ENCODE measurements at places on chromosomes 3 and 15. TPM values are rescaled to one million over a fixed set of nuclear protein-coding genes. Genes with fewer than 3 reads are reported as not detected.

Gene CPN2
- total RNA-seq, result not detected

DNA sequence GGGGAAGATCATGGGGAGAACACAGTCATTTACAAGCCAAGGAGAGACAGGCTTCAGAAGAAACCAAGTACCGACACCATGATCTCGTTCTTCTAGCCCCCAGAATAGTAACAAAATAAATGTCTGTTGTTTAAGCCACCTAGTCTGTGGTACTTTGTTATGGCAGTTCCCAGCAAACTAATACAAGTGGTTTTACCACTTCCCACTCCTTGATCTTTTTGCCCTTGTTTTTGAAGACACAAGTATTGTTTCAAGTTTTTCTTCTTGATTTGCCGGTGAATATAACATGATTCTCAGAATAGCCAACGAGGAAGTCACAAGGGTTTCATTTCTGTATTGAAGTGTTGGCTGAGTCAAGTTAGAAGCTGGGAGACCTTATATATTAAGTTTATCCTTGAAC, 220.3 kb downstream of the SOX2 start:
- H3K36me3 ChIP-seq, result no peaks in the 10 kb centered on the region
- H3K27ac ChIP-seq, result no peak overlapping the region
- H3K4me1 ChIP-seq, result no peaks in the 10 kb centered on the region
- no peak overlapping the region for H3K4me3 ChIP-seq
- H3K27me3 ChIP-seq, result no peaks in the 10 kb centered on the region
- DNase-seq, result no peak

- DNase-seq, result no peak
- no peaks in the 10 kb centered on the region for H3K27me3 ChIP-seq
- H3K27ac ChIP-seq, result no peak overlapping the region
- H3K36me3 ChIP-seq, result no peaks in the 10 kb centered on the region
- peaks cover 2% of the 10 kb centered on the region for H3K4me1 ChIP-seq
- no peak overlapping the region for H3K4me3 ChIP-seq
Observed at GRCh38 chr3:153210660-153211059, 48.6 kb downstream of the RAP2B start.

- H3K4me3 ChIP-seq, result no peak overlapping the region
- no peak for DNase-seq
- H3K36me3 ChIP-seq, result no peaks in the 10 kb centered on the region
- H3K4me1 ChIP-seq, result peaks cover 10% of the 10 kb centered on the region
- no peaks in the 10 kb centered on the region for H3K27me3 ChIP-seq
Observed at GRCh38 chr3:42656680-42657610, 3.4 kb downstream of the ZBTB47 start.

DNA sequence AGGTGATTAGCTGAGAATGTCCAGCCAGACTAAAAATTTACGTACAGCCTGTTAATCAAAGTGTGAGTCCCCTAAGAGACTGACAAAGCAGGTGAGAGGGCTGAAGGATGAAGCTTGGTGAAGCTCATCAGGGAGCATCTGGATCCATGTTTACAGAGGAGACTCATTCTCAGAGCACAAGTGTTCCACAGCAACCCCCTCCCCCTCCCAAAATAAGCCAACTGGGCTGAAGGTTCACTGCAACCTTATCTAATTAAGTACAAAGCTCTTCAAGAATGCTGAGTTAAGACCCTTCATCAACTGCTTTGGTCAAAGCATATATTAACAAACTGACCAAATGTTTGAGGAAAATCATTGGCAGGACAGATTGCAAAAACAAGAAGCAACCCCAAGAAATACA, 262.6 kb upstream of the ZNF385D start:
- H3K36me3 ChIP-seq, result no peaks in the 10 kb centered on the region
- peak overlapping the region; percentile 48 for H3K4me3 ChIP-seq
- H3K4me1 ChIP-seq, result peaks cover 16% of the 10 kb centered on the region

- H3K4me1 ChIP-seq, result no peaks in the 10 kb centered on the region
- H3K27ac ChIP-seq, result no peak overlapping the region
- no peaks in the 10 kb centered on the region for H3K36me3 ChIP-seq
- no peaks in the 10 kb centered on the region for H3K27me3 ChIP-seq
- no peak overlapping the region for H3K4me3 ChIP-seq
Observed at GRCh38 chr15:54519577-54519976, 541.3 kb downstream of the UNC13C start.
